SIG-M5 (cell line): ENCODE measurements at places on chromosomes 3 and 15.

GRCh38 chr3:183428447-183429211, at the start of gene MCF2L2:
Gene MCF2L2 (minus strand): TSS chr3:183428619. CDS start chr3:183427977, 642 bp downstream.
- DNase-seq = no peak

GRCh38 chr3:6746443-6746842, 114.5 kb upstream of the GRM7 start:
- DNase-seq = no peak

DNA sequence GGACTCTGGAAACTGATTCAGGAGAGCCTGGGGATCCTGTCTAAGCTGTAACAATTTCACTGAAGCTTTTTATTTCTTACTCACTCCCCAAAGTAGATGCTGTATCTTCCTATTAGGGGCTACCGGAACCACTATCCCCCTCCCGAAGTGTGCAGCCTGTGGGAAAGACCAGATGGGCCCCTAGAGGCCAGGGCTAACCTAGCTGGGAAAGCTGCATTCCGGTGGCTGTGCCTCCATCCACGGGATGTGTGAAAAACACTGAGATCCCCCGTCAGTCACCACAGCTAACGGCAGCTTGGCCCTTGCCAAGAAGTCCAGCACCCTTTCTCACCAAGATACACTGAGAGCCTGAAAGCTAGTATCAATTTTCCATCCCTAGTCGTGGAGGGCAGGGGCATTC, 3.1 kb downstream of the SSUH2 start:
- no peak for DNase-seq

DNA sequence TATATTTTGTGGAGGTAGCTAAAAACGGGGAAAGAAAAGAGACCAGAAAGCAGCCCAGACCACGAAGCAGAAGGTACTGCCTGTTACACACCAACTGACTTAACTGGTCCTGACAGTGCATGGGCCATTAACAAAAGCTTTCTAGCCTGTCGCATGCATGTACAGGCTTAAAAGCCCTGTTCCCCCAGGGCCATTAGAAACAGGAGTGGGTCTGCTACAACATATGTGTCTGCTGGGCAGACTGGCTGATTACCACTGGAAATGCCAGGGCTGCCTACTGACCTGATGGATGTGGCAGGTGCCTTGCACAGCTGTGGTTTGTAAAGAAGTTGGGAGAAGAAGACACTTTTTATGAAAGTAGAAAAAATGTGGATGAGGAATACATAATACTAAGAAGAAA, 137.4 kb downstream of the GAP43 start:
- no peak for DNase-seq

- DNase-seq = no peak
Observed at GRCh38 chr3:154304936-154305335, 19.4 kb downstream of the DHX36 start.

GRCh38 chr15:92328207-92328606, 65.5 kb upstream of the ST8SIA2 start:
- DNase-seq = no peak

DNA sequence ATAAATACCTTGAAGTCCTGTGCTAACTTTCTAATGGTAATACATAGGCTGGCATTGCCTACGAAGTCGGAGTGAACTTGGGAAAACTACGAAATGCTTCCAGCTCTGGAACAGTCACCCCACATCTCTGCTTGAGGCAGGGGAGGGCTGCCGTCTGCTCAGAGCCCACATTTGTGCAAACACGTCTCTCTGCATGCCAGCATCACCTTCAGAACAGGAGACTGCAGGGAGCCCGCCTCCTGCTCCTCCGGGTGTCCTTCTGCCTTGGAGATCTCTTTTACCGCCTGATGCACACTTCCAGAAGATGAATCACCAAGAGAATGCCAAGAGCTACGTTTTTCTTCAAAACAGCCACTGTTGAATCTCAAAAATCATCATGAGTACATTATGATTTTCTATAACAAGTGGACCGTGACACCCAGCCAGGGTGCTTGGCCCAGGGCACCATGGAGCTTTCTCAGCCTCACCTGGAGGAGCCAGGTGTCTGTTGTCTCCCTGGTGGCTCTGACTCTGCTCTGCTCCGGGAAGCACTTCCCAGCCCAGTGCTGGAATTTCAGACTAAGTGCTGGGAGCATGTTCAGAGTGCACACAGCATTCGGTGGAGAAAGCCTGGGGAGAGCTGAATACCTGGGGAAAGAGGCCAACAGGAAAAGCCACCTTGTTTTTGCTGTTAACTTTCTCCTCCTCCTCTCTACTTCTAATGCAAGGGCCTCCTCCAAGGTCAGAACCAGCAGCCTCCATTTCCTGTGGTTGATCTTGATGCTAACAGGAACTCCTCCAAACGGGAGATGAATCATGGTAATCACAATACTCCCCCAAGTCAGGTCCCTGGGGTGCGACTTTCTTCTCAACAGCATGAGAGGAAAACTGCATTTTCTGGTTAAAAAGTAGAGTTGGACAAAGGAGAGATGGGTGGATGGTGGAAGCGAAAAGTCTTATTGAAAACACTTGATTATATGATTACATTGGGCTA, 467.7 kb downstream of the GABRG3 start:
- no peak for DNase-seq

DNA sequence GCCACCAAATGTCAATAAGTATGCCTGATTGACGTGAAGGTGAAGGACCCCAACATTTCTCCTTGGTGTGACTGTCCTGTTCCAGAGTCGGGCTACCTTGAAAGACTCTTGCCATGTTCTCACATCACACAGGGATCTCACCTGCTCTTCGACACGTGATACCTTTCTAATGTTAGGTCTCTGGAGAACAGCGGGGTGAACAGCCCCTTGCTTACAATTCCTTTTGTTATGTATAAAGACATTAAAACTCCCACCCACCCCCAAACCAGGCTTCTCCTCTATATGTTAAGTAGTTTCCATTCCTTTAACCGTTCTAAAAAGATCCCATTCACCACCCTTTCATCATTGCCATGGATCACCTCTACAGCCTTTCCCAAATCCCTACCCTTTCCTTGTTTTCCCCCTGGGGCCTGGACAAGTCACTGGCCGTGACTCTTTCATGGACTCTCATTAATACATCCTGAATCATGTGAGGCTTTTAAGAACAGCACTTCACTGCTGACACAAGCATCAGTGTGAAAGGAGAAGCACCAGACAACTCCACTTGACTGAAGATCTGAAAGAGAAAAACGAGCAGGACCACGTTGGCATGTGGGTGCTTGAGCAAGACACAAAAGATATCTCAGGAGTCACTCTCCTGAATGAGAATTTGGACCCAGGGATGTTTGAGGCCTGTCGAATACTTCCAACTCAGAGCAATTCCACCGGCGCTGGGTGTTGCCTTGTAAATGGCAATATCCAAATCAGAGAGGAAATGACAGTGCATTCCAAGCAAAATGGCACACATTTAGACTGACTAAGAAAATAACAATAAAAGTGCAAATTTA, 115.0 kb downstream of the FOXP1 start:
- DNase-seq = no peak

- no peak for DNase-seq
Observed at GRCh38 chr3:149366031-149366430, 11.4 kb downstream of the TM4SF1 start.

- no peak for DNase-seq
Observed at GRCh38 chr3:144407335-144407734, 435.7 kb downstream of the DIPK2A start.

GRCh38 chr3:82128271-82128670, 366.8 kb upstream of the GBE1 start:
- no peak for DNase-seq

- no peak for DNase-seq
Observed at GRCh38 chr15:37586011-37586583, 348.3 kb upstream of the TMCO5A start.

GRCh38 chr15:78265752-78266224, 1.4 kb downstream of the DNAJA4 start:
- no peak for DNase-seq

DNA sequence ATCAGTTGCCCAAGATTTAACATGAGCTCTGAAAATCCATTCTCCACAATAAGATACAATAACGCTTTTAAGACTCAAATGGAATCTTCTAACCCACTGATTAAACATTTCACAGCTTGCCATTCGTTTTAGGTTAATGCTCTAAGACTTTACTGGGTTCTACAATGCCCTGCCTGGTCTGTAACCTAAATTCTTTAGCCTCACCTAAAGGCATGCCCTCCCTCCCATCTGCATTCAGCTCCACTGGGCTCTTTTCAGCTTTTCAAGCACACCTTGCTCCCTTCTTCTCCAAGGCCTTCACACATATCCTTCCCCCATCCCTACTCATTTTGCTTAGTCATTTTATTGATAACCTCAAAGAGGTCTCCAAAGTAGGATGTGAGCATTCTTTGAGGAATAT, 290.9 kb downstream of the LSAMP start:
- no peak for DNase-seq

- DNase-seq = no peak
Observed at GRCh38 chr3:107848351-107848915, 242.4 kb downstream of the CD47 start.

- DNase-seq = no peak
Observed at GRCh38 chr15:99387421-99388168, 136.3 kb downstream of the LRRC28 start.

GRCh38 chr3:54761637-54762036, 166.2 kb downstream of the LRTM1 start:
- no peak for DNase-seq

- no peak for DNase-seq
Observed at GRCh38 chr15:58387130-58387529, 44.7 kb upstream of the LIPC start.

- no peak for DNase-seq
Observed at GRCh38 chr3:71109241-71109976, 474.1 kb downstream of the FOXP1 start.

DNA sequence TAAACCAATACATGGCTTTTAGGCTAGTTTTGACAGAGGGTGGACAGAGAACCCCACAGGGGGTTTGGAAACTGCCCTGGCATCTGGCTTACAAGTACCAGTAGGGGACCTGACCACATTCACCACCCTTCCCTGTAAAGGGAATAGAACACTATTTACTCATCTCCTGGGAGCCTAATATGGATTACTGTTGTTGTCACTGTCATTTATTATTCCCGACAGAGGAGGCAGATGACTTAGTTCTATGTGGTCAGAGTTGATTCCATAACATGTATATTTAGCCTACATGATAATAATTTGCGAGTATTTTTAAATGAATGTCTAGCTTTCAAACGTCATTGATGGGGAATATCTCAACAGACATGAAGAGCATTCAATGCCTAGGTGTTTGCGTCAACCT, 15.9 kb downstream of the ZBTB38 start:
- DNase-seq = no peak

GRCh38 chr3:33218446-33219174, at the start of gene SUSD5:
Gene SUSD5 (minus strand): TSS chr3:33218810. CDS start chr3:33218797, 13 bp downstream.
- DNase-seq = no peak

DNA sequence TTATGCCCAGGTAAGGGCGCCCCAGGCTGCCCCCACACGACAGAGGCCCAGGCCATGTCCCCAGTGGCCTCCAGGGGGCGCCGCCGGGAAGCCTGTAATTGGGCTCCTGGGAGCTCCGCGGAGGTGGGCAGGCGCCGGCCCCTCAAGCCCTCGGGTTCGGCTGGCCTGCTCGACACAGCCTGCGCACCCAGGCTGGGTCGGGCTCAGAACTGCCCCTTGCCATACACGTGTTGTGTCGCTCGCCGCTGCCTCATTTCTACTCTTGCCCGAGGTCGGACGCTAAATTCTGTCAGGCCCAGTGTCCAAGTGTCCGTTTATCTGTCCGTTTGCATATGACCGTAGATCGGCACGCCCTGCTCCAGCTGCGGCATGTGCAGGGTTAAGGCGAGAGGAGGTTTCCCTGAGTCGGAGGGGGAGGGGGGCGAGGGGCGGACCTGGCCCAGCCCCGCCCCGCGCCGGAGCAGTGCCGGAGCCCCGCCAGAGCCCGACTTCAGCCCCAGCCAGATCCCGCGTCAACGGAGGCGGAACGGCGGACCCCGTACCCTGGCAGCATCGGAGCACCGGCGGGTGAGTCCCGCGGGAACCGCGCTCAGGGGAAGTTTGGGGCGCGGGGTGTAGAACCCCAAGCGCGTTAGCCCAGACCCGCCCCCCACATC, at the start of gene KLHDC8B:
KLHDC8B (plus strand) TSS at position 480 of the 656 bp plus-strand sequence. CDS start 1,172 bp downstream, outside the sequence.
- no peak for DNase-seq

GRCh38 chr15:93803421-93804152, 427.8 kb upstream of the MCTP2 start:
- no peak for DNase-seq

DNA sequence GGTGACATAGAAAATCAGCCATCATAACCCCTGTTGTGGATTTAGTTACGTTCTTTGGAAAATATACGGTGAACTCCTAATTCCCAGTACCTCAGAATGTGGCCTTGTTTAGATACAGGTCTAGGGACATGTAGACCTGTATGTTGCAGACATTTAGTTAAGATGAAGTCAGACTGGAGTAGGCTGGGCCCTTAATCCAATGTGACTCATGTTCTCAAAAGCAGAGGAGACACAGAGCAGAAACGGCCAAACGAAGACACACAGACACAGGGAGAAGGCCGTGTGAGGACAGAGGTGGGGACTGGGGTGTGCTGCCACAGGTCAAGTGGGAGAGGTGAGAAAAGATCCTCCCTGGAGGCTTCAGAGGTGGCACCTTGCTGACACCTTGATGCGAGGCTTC, 119.0 kb upstream of the PROK2 start:
- no peak for DNase-seq

DNA sequence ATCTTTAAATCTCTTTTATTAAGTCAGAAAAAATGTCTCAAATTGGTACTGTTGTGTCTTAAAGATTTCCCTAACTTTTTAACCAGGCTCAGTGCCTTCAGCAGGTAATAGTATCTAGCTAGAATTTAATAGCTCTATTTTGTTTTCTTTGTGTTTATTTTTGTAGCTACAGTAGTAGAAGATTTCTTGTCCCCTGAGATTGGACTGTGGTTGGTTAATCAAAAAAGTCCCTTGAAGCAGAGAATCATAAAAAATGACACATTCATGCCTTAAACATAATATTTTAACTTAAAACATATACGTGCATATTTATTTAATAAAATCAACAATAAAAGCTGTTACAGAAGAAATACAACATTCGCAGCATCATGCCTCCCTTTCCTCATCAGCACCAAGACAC, 102.8 kb downstream of the EEFSEC start:
- no peak for DNase-seq

DNA sequence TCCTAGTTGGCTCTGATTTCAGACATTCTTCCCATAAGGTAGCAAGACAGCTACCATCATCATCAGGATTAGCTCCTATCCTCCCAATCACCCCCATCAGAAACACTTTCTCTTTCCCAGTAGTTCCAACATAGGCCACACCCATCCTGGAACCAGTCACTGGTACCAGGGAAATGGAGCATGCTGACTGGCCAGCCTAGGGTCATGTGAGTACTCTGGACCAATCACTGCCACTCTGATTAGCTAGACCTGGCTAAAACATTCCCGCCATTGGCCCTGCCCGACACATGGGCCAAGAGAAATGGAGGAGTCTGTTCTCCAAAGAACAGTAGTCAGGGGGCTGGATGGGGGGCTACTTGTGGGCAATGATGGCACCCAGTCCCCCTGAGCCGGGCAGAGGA, 12.4 kb downstream of the EFCC1 start:
- DNase-seq = no peak
